KBM-7 (cell line): ENCODE measurements at places on chromosomes 5 and 9.

- no peak for DNase-seq
Observed at GRCh38 chr9:72274916-72275315, 90.1 kb downstream of the ZFAND5 start.

GRCh38 chr5:142852416-142853198 is 82.4 kb downstream of the ARHGAP26 start:
- DNase-seq = no peak

GRCh38 chr9:74245866-74246497 is 251.2 kb upstream of the RORB start:
- DNase-seq = peak; percentile 94

DNA sequence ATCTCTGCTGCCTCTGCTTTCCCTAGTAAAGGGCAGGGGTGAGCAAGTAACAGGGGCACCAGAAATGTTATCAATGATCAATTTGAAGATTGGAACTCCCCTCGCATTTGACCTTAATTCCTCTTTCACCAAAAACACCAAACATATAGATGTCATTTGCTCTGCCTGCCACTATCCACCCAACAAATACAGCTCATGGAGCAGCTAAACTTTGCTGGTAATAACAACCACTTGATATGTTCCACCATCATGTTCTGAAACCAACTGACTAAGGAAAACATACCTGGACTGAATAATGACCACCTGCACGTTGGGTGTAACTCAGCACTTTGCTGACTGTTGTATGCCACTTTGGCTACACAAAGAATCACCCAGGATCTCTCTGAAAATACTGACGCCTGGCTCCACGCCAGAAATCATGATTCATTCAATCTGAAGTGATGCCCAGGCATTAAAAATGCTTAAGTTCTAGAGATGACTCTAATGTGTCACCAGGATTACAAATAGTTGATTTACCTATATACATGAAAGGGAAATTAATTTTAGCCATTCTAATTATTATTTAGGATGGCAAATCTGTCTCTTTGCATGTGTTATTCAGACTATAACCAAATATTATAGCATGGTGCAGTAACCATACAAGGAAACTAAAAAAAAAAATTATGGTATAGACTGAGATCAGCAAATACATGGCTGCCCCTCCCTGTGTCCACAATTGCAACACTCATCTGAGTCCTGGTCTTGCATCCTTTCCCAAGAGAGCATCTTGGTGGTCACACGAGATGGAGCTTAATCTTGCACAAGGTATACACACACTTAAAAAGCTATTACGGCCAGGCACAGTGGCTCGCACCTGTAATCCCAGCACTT is 43.1 kb upstream of the TTC39B start:
- no peak for DNase-seq
